Skin of body (tissue), 3 donors: ENCODE measurements at places on chromosomes 5 and 9.
A peak's percentile ranks its signal among the peaks of the same experiment; 100 is the strongest.

DNA sequence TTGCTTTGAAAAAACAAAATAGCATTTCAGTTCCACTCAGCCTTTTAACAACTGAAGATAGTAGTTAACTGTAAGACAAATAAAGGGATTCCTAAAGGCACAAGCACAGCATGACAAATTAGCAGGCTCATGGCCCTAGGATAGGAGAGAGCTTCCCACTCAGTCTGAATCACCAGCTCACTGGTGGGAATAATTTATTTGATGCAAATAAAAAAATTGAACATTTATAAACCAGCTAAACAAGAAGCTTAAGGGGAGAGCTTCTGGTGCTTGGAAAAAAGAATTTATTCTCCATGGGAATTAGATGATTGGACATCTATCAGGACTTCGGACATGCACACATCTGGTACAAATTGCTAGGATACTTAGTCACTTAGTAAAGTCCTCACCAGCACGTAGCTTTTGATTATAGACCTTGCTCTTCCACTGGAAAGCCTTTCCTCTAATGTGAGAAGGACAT is 294.1 kb upstream of the TNC start:
- DNase-seq, result no peak

GRCh38 chr9:28264368-28264767 is 691.1 kb upstream of the C9orf72 start:
- DNase-seq, result no peak

DNA sequence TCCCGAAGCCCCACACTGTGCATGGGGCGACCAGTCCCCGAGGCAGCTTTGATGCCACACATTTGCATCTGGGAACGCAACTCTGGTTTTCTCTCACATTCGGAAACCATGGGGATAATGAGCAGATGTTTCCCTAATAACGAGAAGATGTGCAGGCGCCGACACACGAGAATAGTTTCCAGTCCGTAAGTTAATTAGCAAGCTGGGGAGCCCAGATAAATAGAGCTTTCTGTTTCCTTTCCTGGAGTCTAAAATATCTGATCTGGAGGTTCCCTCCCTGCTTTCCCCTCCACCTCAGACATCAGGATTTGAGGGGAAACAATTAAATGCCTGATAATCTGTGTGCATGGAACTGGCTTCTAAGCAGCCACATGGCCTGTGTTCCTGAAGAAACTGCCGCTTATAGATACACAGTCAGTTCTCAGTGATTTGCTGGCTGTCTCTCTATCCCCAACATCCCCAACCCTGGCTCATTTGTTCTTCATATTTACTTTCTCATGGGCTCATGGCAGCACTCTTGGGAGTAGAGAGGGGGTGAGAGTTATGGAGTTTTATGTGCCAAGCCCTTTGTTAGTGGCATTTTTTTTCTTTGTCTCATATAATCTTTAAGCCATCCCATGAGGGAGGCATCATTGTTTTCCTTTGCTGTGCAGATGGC is 62.8 kb downstream of the PDZD2 start:
- DNase-seq, result peak; percentile 83

DNA sequence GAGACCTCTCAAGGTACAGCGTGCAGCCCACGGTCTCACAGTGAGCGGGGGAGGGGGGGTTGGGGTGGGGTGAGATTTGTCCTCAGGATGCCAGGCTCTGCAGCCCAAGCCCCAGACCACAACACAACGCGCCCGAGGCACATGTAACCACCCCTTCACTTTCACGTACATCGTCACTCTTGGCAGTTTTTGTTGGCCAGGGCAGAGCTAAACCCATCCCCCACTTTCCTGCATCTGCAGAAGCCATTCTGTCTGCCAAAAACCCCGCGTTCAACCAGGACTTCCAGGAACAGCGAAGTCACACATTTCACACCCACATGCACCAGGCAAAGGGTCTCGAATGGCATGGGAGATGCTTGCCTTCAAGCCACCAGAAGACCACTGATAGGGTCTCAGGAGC is 9.4 kb upstream of the SMIM23 start:
- DNase-seq, result no peak

DNA sequence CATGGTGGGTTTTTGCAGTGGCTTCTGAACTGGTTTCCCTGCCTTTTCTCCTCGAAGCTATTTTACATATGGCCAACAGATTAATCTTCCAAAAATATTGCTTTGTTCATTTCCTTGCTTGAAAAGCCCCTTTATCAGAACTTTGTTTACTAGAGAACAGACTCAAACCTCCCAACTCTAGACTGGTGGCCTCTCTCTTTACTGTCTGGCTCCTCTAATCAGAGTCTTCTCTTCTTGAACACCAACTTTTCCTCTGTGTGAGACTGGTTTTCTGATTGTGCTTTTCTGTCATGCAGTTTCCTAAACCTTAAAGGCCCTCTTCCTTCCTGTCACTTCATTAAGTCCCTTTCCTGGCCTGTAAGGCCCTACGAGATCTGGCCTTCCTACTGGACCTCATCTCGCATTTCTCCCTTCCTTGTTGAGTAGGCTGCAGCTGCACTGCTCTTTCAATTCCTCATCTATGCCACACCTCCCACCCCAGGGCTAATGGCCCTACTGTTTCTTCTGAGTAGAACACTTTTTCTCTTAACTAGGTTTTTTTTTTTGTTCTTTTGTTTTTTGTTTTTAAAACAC is 5.7 kb downstream of the C9orf43 start:
- DNase-seq, result no peak

- no peak for DNase-seq
These were observed 433.2 kb downstream of the MAT2B start for GRCh38 chr5:163938595-163938994.

GRCh38 chr5:68086857-68087256 is 128.7 kb upstream of the PIK3R1 start:
- DNase-seq, result peak; percentile 24

DNA sequence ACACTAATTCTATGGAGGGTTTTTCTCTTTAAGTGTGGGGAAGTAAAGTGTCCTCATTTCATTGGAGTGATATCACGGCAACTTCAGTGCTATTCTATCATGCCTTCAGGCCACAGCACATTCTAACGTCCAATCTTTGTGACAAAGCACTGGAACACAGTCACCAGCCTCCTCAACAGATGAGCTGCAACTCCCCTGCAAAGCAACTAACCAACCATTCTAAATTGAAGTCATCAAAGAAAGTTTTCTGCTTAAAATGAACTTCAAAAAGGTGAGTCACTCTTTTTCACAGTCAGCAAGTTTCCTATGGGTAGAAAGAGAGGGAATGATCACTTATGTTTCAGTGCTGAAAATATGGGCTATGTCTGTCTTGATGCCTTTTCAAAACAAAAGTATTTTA is 190.8 kb downstream of the ELAVL2 start:
- DNase-seq, result no peak

GRCh38 chr5:72187388-72188075 is 80.3 kb downstream of the MAP1B start:
- DNase-seq, result no peak

DNA sequence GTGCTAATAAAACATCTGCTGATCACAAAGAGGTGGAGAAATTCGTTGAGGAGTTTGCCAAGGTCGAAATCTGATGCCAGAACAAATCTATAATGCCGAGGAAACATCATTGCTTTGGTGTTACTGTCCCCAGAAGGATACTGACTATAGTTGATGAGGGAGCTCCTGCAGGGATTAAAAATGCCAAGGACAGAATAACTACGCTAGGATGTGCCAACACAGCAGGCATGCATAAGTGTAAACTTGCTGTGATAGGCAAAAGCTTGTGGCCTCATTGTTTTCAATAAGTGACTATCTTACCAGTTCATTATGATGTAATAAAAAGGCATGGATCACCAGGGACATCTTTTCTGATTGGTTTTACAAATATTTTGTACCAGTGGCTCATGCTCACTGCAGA is 66.8 kb upstream of the ADCY2 start:
- peak; percentile 8 for DNase-seq

DNA sequence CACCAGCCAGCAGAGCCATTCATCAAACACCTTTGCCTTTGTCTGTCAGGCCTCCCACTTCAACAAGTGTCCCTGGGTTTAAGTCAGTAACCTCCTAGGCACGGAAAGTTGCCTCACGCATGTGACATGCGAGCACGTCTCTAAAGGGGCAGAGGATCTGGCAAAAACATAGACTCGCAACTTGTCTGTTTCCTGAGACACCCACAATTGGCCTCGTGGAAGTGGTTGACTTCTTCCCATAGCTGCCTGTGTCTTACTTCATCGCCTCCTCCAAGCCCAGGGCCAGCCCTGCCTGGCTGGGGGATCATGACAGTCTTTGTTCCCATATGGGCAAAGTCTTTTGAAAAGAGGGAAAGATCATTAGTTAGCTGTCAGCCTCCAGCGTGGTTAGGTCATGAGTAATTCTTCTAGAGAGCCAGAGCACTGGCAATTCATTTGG is 35.5 kb upstream of the GLRX start:
- no peak for DNase-seq

DNA sequence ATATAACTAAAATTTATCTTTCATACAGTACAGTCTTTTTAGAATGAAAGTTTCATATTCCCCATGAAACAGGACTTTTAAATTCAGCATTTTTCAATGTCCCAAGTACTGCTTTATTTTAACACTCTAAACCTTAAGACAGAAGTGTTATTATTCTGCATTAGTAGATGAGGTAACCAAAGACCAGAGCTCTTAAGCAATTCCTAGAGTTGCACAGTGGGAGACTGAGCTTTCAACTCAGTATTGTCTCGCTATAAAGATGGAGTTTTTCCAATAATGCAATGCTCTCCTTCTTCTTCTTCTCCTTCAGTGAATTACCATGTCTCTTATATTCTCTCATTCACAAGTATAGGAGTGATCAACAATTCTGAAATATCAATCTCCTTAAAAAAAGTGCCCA is 479.7 kb downstream of the CETN3 start:
- DNase-seq, result no peak
